Regular cardiac myocyte (primary cell): ENCODE measurements at places on chromosomes 13 and 19. TPM values are rescaled to one million over a fixed set of nuclear protein-coding genes. Genes with fewer than 3 reads are reported as not detected.

The RNF17 gene
- total RNA-seq = 0.28 TPM in 1 of 2 replicates, not detected in the other

The EFNB2 gene
- total RNA-seq = 0.85 and 1.2 TPM in 2 replicates

The IRF3 gene
- 48.8 and 80.3 TPM in 2 replicates for total RNA-seq

The LILRB3 gene
- total RNA-seq = not detected in 2 replicates

The C3 gene
- 16.5 and 105 TPM in 2 replicates for total RNA-seq

The SHISA7 gene
- total RNA-seq = not detected in 2 replicates

The NALCN gene
- 27.6 and 32.8 TPM in 2 replicates for total RNA-seq

The ANKRD24 gene
- total RNA-seq = 1.2 and 2.3 TPM in 2 replicates

The NLRP4 gene
- total RNA-seq = not detected in 2 replicates

The LILRB4 gene
- total RNA-seq = not detected in 2 replicates

The GPR18 gene
- total RNA-seq = not detected in 2 replicates

The ZNF577 gene
- total RNA-seq = 7.7 and 11.3 TPM in 2 replicates

The CGB3 gene
- total RNA-seq = not detected in 2 replicates

The NCAN gene
- under 0.01 TPM in 1 of 2 replicates, not detected in the other for total RNA-seq

The KLK13 gene
- total RNA-seq = not detected in 2 replicates

The PLIN3 gene
- 254 and 430 TPM in 2 replicates for total RNA-seq

The DENND1C gene
- total RNA-seq = not detected in 2 replicates

The PSPN gene
- 0.96 and 1.1 TPM in 2 replicates for total RNA-seq

The SIGLECL1 gene
- total RNA-seq = not detected in 2 replicates

The RETN gene
- total RNA-seq = not detected in 2 replicates

The ATP8A2 gene
- under 0.01 TPM in 1 of 2 replicates, not detected in the other for total RNA-seq

The NFILZ gene
- not detected in 2 replicates for total RNA-seq

The MYO9B gene
- 65.9 and 70.8 TPM in 2 replicates for total RNA-seq

The EXOSC5 gene
- total RNA-seq = 9.3 and 22.8 TPM in 2 replicates

The PRKCSH gene
- total RNA-seq = 121 and 161 TPM in 2 replicates

The ZFP36 gene
- total RNA-seq = 1.1 and 1.7 TPM in 2 replicates

The NLRP11 gene
- total RNA-seq = under 0.01 TPM in 1 of 2 replicates, not detected in the other

The ZNF536 gene
- total RNA-seq = not detected in 2 replicates

The CELF5 gene
- total RNA-seq = not detected in 2 replicates

The FCER2 gene
- not detected in 2 replicates for total RNA-seq

The FUT6 gene
- not detected in 2 replicates for total RNA-seq

The CBLC gene
- total RNA-seq = under 0.01 TPM in 2 replicates

The STOML3 gene
- total RNA-seq = not detected in 2 replicates

The GPR183 gene
- total RNA-seq = 0.19 and 0.28 TPM in 2 replicates

The GRIK5 gene
- 0.19 and 0.28 TPM in 2 replicates for total RNA-seq
